Common myeloid progenitor, CD34-positive (primary cell): ENCODE measurements at places on chromosomes 2 and 18.

- no peaks in the 10 kb centered on the region for H3K4me1 ChIP-seq
- DNase-seq = no peak
- H3K36me3 ChIP-seq = no peaks in the 10 kb centered on the region
- H3K27me3 ChIP-seq = no peaks in the 10 kb centered on the region
- H3K27ac ChIP-seq = no peak overlapping the region
- no peak overlapping the region for H3K4me3 ChIP-seq
Measured at GRCh38 chr2:36322108-36322507, 33.5 kb upstream of the CRIM1 start.

GRCh38 chr2:240287496-240288086, 147.1 kb upstream of the OTOS start:
- no peaks in the 10 kb centered on the region for H3K36me3 ChIP-seq
- no peak overlapping the region for H3K4me3 ChIP-seq
- no peaks in the 10 kb centered on the region for H3K4me1 ChIP-seq
- H3K27ac ChIP-seq = no peak overlapping the region
- H3K27me3 ChIP-seq = no peaks in the 10 kb centered on the region

GRCh38 chr2:97995734-97996624, at the start of gene TMEM131:
TSS of gene TMEM131 (minus strand) at chr2:97995948. CDS start at chr2:97995662, 286 bp downstream.
- H3K36me3 ChIP-seq = no peaks in the 10 kb centered on the region
- H3K27ac ChIP-seq = peak within 1 kb of the TSS; percentile 94
- H3K4me3 ChIP-seq = peak within 1 kb of the TSS; percentile 81

DNA sequence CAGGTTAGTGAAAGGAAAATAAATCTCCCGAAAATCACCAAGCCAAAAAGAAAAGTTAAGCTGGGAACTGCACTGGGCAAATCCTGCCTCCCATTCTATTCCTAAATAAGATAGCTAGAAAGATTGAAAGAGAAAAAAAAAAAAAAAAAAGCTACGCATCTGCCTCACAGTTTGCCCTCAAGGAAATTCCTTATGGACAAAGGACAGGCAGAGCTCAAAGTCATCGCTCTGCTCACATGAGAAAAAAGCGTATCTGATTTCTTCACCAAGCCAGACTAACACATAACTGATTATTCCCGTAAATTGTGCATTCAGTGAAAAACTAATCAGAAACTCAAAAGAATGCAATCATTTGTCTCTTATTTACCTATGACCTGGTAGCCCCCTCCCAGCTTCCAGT, 50.0 kb downstream of the PUM2 start:
- peaks cover 68% of the 10 kb centered on the region for H3K36me3 ChIP-seq
- no peak overlapping the region for H3K4me3 ChIP-seq
- H3K27ac ChIP-seq = no peak overlapping the region
- no peak for DNase-seq
- H3K4me1 ChIP-seq = no peaks in the 10 kb centered on the region

- H3K27me3 ChIP-seq = peaks cover 96% of the 10 kb centered on the region
- H3K36me3 ChIP-seq = no peaks in the 10 kb centered on the region
- no peak overlapping the region for H3K4me3 ChIP-seq
- H3K27ac ChIP-seq = no peak overlapping the region
- peak; percentile 78 for DNase-seq
- no peaks in the 10 kb centered on the region for H3K4me1 ChIP-seq
Measured at GRCh38 chr2:235666213-235666781, 172.5 kb downstream of the AGAP1 start.

- H3K27me3 ChIP-seq = no peaks in the 10 kb centered on the region
- H3K27ac ChIP-seq = no peak overlapping the region
- no peak overlapping the region for H3K4me3 ChIP-seq
Measured at GRCh38 chr2:54947646-54948045, 102.6 kb downstream of the RTN4 start.

- no peaks in the 10 kb centered on the region for H3K36me3 ChIP-seq
- H3K27ac ChIP-seq = no peak overlapping the region
- no peak overlapping the region for H3K4me3 ChIP-seq
- no peaks in the 10 kb centered on the region for H3K27me3 ChIP-seq
- H3K4me1 ChIP-seq = no peaks in the 10 kb centered on the region
Measured at GRCh38 chr2:103860016-103860415, 993.9 kb upstream of the POU3F3 start.

- H3K4me1 ChIP-seq = no peaks in the 10 kb centered on the region
- H3K4me3 ChIP-seq = no peak overlapping the region
- H3K36me3 ChIP-seq = no peaks in the 10 kb centered on the region
- no peak overlapping the region for H3K27ac ChIP-seq
- no peak for DNase-seq
Measured at GRCh38 chr2:51290725-51291124, 258.8 kb upstream of the NRXN1 start.

DNA sequence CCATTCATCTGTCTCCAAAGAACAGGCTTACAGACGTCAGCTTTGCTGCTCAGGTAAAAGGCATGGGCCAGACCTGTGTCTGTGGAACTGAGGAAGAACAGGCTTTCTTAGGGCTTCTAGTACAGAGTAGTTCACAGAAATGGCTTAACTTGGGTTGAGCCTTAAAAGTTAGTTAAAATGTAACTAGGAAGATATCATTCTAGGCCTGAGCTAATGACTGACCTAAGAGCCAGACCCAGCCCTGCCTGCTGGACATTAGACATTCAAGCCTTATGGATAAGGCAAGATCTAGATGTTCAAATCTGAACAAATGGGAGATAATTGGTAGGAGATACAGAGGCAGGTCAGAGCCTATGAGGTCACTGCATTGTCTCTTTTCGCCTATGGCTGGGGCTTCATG, 73.9 kb upstream of the SLC14A2 start:
- no peak overlapping the region for H3K4me3 ChIP-seq
- H3K27me3 ChIP-seq = no peaks in the 10 kb centered on the region
- DNase-seq = no peak
- H3K36me3 ChIP-seq = no peaks in the 10 kb centered on the region

- H3K27me3 ChIP-seq = no peaks in the 10 kb centered on the region
- H3K27ac ChIP-seq = no peak overlapping the region
- no peak overlapping the region for H3K4me3 ChIP-seq
- no peaks in the 10 kb centered on the region for H3K36me3 ChIP-seq
- no peak for DNase-seq
- no peaks in the 10 kb centered on the region for H3K4me1 ChIP-seq
Measured at GRCh38 chr18:50341443-50341842, 33.4 kb upstream of the SKA1 start.

DNA sequence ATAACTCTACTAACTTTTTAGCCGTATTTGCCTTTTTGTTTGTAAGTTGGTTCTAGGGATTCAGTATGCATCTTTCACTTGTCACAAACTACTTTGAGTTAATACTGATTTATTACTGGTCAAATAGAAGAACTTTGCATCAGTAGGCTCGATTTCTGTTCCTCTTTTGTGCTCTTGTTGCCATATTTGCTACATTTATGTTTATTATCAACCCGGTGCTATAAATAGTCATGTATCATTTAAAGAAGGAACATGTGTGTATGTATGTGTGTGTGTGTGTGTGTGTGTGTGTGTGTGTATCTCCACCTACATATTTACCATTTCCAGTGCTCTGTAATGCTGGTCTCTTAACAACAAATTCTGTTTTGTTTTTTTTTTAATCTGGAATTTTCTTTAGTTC, 79.6 kb upstream of the B3GNT7 start:
- no peak overlapping the region for H3K4me3 ChIP-seq
- peak; percentile 36 for DNase-seq
- no peaks in the 10 kb centered on the region for H3K27me3 ChIP-seq
- no peak overlapping the region for H3K27ac ChIP-seq
- no peaks in the 10 kb centered on the region for H3K4me1 ChIP-seq

DNA sequence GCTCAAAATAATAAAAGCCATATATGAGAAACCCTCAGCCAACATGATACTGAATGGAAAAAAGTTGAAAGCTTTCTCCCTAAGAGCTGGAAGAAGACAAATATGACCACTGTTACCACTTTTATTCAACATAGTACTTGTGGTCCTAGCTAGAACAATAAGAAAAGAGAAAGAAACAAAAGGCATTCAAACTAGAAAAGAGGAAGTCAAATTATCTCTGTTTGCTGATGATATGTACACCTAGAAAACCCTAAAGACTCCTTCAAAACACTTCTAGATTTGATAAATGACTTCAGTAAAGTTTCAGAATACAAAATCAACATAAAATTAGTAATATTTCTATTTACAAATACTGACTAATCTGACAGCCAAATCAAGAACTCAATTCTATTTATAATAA, 328.8 kb upstream of the GCFC2 start:
- H3K4me1 ChIP-seq = no peaks in the 10 kb centered on the region
- H3K27me3 ChIP-seq = no peaks in the 10 kb centered on the region
- DNase-seq = no peak
- no peak overlapping the region for H3K27ac ChIP-seq
- H3K4me3 ChIP-seq = no peak overlapping the region

DNA sequence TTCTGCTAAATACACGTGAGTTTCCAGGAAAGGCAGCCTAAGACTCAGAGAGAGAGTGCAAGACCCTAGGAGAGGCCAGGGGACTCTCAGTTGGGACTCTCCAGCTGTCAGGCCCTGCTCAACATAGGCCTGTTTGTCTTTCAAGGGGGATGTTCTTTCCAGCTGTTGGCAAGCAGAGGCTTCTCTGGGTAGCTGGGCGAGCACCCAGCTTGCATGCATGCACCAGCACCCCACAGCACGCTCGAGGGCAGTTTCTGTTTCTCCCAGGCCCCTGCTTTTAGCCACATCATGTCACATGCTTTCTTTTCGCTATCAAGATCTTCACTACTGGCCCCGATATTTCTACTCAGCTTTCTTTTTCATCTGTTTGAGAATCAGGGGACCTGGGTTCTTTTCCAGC, 479.3 kb upstream of the HS6ST1 start:
- no peak overlapping the region for H3K4me3 ChIP-seq
- no peak overlapping the region for H3K27ac ChIP-seq
- no peaks in the 10 kb centered on the region for H3K4me1 ChIP-seq
- H3K36me3 ChIP-seq = no peaks in the 10 kb centered on the region
- H3K27me3 ChIP-seq = no peaks in the 10 kb centered on the region
- no peak for DNase-seq

DNA sequence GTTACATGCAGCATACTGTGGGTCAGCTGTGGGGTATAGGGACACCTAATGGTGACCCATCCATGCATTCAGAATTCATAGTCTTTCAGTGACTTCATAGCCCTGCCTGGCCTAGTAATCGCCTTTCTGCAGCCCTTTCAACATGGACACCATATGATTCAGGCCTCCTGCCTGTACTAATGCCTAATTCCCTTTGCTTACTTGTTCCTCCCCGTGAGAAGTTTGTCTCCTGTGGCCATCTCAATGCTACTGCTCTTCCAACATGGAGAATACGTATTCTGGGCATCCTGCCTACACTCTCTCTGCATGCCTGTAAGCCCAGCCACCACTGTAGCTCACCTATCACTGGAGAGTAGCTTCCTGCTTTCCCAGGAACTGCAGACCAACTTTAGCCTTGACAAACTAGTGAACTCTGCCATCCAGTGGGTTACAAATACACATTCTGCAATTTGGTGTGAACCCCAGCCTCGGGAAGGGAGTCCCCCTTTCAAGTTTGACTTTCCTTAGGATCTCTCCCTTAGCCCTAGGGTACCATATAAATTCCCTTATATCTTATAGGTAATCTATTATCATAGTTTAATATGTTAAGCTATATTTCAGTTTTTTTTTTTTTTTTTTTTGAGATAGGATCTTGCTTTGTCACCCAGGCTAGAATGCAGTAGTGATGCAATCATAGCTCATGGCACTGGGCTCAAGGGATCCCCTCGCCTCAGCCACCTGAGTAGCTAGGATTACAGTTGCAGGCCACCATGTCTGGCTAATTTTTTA, 22.3 kb downstream of the M1AP start:
- H3K4me1 ChIP-seq = no peaks in the 10 kb centered on the region
- no peak overlapping the region for H3K4me3 ChIP-seq
- no peak overlapping the region for H3K27ac ChIP-seq
- no peak for DNase-seq

GRCh38 chr2:119432851-119433522, 1.3 kb downstream of the TMEM37 start:
- no peak overlapping the region for H3K4me3 ChIP-seq
- no peak overlapping the region for H3K27ac ChIP-seq
- H3K4me1 ChIP-seq = peaks cover 16% of the 10 kb centered on the region
- H3K27me3 ChIP-seq = peaks cover 16% of the 10 kb centered on the region

DNA sequence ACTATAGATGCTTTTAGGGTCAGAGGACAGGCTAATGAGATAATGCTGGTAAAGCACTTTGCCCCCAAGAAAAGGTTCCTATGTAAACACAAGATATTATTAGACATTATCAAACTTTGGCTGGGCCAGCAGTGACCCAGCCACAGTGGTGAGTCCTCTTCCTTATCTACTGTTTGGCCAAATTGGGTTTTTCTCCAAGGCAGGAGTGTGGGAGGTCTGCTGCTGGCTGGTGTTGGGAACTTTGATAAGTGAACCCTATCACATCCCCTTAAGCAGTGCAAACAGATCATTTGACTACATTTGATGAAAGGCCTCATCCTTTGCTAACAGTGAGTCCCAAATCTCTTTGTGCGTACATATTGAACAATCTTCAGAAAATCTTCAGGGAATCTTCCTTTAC, 16.2 kb downstream of the FZD7 start:
- H3K4me1 ChIP-seq = no peaks in the 10 kb centered on the region
- DNase-seq = no peak
- H3K27me3 ChIP-seq = no peaks in the 10 kb centered on the region
- H3K4me3 ChIP-seq = no peak overlapping the region
- H3K27ac ChIP-seq = no peak overlapping the region

- H3K36me3 ChIP-seq = no peaks in the 10 kb centered on the region
- no peak overlapping the region for H3K4me3 ChIP-seq
- no peak overlapping the region for H3K27ac ChIP-seq
- DNase-seq = no peak
- H3K4me1 ChIP-seq = no peaks in the 10 kb centered on the region
- no peaks in the 10 kb centered on the region for H3K27me3 ChIP-seq
Measured at GRCh38 chr2:241199286-241199685, 10.8 kb downstream of the ANO7 start.

GRCh38 chr2:217510771-217511291, 492.0 kb downstream of the TNS1 start:
- no peaks in the 10 kb centered on the region for H3K36me3 ChIP-seq
- no peak overlapping the region for H3K27ac ChIP-seq
- H3K4me1 ChIP-seq = peaks cover 3% of the 10 kb centered on the region
- DNase-seq = peak; percentile 87

DNA sequence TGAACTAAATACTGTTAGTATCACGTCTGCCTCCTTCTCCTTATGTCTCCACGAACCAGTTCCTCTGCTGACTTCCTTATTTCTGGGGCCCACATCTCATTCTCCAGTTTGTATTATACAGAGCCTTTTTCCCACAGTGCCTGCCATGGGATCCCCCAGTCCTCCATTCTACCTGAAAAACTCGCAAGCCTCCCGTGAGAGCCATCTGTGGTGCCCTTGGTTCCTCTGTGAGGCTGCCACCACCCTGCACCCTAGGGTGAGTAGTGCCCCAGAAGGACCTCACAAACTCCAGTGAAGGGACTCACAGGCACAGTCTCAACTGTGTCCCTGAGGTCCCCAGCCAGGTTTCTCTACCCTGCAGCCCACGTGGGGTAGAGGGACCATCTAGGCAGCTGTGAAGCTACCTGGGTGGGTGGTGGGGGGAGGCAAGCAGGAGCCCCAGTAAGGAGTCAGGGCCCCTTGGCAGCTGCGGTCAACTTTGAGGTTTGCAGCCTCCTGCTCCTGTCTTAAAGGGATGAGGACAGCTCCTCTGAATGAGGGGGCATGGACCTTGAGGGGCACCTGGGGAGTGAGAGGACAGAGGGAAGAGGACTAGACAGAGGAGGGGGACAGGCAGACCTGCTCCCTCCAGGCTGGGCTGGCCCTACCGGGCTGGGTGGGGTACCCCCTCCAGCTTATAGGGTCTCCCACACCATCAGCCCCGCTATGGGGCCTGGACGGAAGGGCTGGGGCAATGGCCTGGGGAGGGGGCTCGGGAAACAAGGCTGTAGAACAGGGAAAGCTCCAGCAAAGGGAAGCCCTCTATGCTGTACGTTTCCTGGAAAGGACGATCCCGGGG, 1.0 kb downstream of the PSTPIP2 start:
- peaks cover 41% of the 10 kb centered on the region for H3K4me1 ChIP-seq
- peak overlapping the region; percentile 76 for H3K4me3 ChIP-seq
- H3K27ac ChIP-seq = peak overlapping the region; percentile 46
- no peaks in the 10 kb centered on the region for H3K36me3 ChIP-seq
